Stimulated activated CD4-positive, alpha-beta T cell treated with anti-CD3 and anti-CD28 coated beads, Interleukin-15, amount 100 ng/mL, for 24 hours (primary cell): ENCODE measurements at places on chromosomes 12 and 14.

GRCh38 chr14:44404036-44404435 is 103.0 kb downstream of the FSCB start:
- DNase-seq, result no peak

DNA sequence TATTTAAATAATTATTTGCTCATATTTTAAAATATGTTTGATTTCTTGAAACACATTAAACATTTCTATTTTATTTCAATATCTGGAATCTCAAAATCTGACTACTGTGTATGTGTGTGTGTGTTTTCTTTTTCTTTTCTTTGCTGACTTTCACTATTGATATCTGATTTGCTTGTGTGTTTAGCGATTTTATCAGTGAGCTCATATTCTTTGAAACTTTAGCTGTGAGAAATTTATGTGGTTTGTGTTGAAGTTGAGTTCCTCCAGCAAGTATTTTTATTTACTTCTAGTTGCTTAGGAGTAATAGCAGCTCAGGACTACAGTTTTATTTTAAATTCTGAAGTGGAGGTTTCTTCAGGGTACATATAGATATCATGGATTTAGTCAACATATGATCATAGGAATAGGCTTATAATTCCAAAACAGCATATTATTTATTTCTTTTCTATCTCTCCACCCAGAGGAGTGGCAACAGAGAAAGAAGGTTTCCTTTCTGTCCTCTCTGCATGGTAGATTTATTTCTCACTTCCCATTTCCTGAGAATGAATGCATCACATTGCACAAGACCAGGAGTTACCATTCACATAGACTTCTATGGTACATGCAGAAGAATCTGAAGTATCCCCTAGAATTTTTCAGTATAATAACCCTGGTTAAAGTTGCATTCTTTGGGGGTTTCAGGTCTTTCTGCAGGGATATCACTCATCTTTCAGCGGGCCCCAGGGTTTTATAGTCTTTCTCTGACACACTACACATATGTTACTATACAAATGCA is 60.5 kb downstream of the PTPRQ start:
- no peak for DNase-seq

DNA sequence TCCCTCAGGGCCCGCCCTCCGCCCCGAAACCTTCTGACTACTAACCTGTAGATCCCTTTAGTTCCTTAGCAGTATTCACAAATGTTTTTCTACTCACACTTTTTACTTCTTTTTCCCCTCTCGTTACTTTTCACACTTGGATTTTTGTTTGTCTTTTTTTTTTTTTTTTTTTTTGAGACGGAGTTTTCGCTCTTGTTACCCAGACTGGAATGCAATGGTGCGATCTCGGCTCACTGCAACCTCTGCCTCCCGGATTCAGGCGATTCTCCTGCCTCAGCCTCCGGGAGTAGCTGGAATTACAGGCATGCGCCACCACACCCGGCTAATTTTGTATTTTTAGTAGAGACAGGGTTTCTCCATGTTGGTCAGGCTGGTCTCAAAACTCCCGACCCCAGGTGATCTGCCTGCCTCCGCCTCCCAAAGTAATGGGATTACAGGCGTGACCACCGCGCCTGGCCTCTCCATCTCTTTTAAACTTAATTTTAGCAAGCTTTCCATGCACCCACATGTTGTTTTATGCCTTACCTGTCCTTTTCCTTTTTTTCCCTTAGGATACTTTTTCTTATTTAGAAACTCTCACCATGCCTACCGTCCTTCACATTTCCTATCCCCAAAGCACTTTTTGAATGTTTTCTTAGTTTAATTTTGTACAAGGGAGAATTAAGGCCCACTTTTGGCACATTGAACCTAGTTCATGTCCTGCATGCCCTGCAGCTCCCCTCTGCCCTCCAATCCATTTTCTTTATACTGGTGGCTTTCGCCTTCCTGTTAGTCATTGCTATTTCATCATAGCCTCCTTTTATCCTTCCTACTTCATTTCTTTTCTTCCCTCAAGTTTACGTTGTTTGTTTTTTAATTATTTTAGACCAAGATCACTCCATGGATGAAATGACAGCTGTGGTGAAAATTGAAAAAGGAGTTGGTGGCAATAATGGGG is 1.1 kb downstream of the SP1 start:
- DNase-seq, result no peak

DNA sequence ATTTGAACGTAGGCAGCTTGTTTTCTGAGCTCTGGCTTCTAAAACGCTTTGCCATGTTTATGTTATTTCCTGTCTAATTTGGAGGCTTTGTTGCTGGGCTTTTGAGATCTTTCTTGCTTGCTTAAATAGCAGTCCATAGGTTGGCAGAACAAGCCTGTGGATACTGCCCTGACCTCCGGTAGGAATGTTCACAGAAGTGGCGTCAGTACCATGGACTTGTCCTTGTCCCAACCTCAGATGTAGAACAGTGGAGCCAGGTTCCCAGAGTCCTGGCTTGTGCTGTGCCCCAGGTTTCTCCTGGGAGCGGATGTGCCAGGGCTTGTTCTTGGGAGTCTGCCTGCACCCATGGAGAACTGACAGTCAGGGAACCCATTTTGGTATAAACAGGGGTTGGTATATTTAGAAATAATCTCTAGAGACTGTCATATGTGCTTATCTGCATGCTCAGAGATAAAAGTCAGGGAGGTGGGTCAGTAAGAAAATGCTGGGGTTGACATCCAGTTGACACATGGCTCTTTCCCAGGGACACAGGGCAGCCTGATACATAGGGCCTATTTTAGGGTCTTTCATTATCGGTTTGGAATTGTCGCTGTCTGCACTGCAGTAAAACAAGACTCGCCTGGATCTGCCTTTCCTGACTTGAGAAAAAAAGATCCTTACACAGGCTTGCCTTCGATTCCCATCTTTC is 22.9 kb downstream of the CACNA1C start:
- no peak for DNase-seq

GRCh38 chr12:45688183-45688582 is 41.3 kb upstream of the ARID2 start:
- DNase-seq, result no peak
